ENCODE measurements at places on chromosomes 7 and 10.
A peak's percentile ranks its signal among the peaks of the same experiment; 100 is the strongest.

DNA sequence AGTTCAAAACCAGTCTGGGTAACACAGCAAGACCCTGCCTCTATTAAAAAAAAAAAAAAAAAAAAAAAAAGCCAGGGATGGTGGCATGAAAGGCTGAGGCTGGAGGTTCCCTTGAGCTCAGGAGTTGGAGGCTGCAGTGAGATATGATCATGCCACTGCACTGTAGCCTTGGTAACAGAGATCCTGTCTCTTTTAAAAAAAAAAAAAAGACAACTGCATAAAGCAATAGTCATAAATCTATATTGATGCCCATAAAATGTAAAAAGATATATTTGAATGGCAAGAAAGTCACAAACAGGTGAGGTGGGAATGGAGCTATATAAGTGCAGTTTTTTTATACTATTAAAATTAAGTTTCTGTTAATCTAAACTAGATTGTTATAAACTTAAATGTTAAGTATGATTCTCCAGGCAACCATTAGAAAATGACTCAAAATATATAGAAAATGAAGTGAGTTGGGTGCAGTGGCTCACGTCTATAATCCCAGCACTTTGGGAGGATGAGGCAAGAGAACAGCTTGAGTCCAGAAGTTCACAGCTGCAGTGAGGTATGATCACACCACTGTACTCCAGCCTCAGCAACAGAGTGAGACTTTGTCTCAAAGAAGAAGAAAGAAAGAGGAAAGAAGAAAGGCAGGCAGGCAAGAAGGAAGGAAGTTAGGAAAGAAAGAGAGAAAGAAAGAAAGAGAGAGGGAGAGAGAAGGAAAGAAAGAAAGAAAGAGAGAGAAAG lies 13.4 kb upstream of the HNRNPH3 start:
- DNase-seq = no peak

DNA sequence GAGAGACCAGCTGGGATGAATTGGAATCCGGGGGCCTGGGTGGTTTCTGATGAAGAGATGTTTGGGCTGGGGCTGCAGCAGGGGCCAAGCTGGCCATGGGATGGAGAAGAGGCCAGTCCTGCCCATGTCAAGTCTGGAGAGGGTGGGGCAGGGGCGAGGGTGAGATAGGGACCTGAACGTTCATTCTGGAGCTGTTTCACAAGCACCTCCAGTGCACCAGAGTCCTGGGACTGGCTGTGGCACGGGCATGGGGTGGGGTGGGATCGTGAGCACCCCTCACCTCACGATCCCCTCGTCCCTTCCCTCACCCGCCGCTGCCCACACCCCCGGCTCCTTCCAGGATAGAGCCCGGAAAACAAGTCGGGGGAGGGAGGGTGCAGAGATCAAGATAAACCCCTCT lies 25.8 kb upstream of the PSMG3 start:
- no peak for DNase-seq

- no peak for DNase-seq
Observed at GRCh38 chr7:31044529-31044928, 7.6 kb upstream of the ADCYAP1R1 start.

DNA sequence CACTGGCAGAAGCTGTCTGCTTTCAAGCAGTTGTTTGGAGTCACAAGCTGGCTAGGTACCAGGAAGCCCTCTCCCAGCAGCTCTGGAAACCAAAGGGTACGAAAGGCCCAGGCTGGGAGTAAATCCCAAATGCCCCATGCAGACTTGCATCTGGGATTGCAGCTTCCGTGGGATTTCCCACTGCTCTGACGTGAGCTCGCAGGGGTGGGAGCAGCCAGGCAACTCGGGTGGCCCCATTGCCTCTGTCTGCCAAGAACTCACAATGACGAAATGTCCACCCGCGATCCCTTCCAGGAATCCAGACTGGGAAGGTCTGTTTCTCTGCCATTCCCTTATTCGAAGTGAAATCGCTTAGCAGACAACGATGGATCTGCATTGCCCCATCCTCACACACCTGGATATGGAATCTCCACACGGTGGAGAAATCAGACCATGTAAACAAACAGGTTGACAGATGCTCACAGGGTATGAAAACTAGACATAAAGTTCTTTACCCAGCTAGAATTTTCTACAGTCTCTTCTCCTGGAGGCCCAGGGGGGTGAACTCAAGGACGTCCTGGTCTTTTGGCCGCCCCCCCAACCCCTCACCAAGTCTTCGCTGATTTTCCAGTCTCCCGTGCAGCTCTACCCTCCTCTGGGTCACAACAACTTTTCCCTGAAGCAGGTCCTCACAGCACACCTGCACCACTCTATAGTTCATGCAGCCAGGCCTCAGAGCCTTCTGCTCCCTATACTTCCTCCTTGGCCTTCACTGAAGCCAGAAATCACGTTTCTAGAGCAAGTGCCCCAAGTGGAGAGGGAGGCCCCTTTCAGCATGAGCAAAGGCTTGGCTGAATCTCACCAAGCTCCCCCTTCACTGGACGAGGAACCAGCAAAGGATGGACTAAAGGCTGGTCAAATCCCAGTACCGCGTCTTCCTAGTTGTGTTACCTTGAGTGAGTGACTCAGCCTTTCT lies 20.0 kb downstream of the SH3PXD2A start:
- no peak for DNase-seq

GRCh38 chr10:33201056-33201780 lies 133.2 kb downstream of the NRP1 start:
- no peak for DNase-seq

DNA sequence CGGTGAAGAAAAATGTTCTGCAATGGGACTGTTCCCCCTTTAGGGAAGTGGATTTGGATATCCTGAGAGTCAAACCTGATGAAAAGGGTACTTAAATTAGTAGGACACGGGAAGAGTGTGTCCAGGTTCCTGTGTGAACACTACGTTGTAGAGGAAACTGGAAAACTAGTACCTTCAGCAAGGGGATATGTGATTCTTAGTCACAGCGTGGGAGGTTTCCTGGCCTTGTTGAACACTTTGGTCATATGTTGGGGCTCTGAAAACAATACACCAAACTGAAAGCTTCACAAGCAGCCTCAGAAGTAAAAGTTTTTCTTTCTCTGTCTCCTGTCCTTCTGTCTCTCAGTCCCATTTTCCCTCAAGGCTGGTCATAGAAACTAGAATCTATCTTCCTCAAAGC lies 306.9 kb upstream of the GLI3 start:
- no peak for DNase-seq

DNA sequence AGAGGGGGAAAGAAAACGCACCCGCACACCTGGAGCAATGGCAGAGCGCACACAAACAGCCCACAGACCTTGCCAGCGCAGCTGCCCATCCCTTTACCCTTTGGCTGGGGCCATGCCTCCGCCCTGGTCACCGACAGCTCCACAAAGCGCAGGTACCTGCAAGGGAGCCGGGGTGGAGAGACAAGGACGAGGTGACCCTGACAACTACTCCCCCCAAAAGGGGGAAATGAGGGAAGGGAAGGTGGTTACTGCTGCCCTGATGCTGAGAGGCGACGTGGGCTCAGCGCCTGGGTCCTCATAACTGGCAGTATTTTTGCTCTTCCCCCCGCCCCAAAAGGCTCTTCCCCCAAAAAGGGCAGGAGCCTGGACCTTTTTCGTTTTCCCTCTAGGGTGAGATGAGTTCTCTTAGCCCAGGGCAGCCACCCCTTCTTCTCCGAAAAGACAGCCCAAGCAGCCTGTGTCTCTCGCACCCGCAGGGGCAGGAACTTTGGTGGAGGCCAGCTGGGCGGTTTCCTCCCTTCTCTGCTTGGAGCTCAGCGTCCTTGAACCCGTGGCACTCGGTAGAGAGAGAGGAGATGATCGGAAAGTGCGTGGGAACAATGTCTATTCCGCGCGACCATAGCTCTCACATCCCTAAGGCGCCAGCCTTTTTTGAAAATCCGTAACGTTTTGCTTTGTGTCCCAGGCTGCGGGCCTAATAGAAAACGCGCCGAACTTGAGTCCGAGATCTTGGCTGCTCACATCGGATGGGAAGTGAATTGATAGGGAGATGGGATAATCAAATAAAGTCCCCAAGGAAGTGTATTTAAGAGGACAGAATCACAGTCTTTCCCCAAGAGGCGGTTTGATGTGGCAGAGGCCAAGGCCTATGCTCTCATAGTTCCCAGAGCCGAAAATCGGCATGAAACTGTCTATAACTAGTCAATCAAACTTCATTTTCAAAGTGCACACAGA lies 1.0 kb downstream of the NKX2-3 start:
- no peak for DNase-seq

- no peak for DNase-seq
Observed at GRCh38 chr10:97426776-97427570, 982 bp downstream of the PGAM1 start.

- DNase-seq = no peak
Observed at GRCh38 chr10:9845075-9845474, 1172.6 kb upstream of the CELF2 start.

DNA sequence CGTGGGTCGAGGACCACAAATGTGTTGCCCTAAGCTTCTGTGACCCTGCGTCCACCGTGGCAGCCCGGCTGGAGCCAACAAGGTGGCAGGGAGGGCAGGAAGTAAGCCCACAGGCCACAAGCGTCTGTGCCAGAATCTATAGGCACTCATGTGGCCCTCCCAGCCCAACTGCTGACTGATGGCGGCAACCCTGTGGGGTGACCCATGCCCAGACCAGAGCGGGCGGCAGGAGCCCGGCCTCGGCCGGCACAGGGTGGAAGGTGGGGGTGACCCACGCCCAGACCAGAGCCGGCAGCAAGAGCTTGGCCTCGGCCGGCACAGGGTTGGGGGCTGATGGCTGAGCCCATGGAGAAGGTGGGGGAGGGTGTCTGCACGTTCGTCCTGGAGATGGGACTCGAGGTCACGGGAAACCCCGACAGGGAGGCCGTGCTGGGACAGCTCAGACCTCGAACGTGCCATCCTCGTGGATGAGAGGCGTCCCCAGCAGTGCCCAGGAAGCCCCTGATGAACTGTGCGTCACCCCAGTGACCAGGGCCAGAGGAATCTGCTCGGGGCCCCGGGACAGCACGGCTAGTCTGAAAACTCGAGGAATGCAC lies 181.0 kb downstream of the ELFN1 start:
- DNase-seq = no peak

- DNase-seq = no peak
Observed at GRCh38 chr10:1434202-1434601, 303.1 kb downstream of the ADARB2 start.

DNA sequence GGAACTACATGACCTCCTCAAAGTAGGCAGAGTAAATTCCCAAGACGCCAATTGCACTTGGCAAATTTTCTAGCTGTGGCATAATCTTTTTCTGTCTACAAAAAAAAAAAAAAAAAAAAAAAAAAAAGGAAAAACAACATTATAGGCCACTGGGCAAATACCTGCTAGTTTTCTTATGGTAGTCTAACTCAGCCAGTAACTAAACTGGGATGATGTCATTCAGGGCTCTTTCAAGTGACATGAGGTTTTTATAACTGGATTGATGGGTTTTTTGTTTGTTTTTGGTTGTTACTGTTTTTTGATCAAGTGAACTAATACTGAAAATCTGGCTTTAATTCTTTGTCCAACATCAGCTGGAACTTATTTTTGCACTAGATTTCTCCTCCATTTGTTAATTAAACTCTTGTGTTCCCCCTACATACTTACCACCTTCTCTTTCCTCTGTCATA lies 7.4 kb upstream of the VIM start:
- no peak for DNase-seq

DNA sequence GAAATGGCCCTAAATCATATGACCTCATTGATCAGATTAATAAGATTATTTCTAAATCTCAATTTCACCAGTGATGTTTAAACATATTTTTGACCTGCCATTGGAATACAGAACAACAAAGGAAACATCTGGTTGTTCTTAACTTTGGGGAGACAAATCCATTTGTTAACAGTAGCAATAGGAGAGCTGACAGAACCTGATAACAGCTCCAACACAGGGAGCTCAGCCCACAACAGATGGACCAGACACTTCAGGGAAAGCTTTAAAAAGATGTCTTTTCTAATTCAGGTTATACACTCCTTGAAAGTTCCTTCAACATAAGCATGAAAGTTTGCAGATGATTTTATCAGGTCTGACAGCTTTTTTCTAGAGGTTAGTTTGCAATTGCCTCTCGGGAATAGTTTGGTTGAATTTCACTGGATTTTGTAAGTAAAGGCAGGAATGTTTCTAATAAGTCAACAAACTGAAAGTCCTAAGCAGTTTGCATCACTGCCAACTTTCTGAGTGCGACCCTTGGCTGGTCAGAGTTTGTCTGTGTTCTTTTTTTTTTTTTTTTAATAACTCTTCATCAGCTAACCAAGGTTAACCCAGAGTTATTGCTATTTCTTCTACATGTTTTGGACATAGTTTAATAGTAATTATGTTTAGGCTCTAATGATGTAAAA lies 6.5 kb upstream of the MET start:
- DNase-seq = no peak

DNA sequence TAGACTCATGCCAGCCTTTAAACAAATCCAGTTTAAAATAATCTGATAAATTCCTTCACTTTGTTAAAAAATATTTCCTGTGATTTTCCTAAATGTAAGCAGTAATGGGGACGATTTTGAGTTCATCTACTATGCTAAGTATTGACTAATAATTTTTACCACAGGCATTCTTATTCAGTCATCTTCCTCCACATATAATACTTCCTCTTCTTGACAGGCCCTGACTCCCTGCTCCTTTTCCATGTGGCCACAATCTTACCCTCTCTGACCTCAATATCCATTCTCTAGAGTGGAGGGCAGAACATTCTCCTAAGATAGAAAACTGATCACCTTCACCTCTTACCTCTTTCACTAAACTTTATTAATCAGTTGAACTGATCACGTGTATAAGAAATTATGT lies 7.8 kb downstream of the DNAJC2 start:
- no peak for DNase-seq

DNA sequence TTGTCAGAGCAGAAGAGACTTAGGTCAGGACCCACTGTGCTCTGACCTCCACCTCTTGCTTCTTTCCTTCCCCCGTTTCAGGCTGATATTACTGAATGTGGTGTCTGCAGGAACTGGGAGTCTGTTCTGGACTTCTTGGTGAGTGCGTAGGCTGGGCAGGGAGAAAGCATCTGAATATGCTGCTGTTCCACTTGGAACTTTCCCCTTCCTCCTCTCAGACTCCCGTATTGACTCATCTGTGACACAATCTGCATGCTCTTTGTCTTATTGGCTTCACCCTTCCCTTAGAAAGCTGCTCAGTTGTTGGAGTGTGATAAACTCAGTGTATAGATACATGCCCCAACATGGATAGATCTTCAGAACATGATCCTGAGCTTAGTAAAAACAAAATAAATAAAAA lies 137.6 kb upstream of the HABP2 start:
- DNase-seq = no peak

GRCh38 chr10:15824498-15824897 lies 35.8 kb downstream of the MINDY3 start:
- DNase-seq = no peak

- DNase-seq = no peak
Observed at GRCh38 chr7:157470701-157471131, 133.9 kb downstream of the DNAJB6 start.

- peak; percentile 88 for DNase-seq
Observed at GRCh38 chr10:71840177-71840957, 10.7 kb downstream of the PSAP start.

DNA sequence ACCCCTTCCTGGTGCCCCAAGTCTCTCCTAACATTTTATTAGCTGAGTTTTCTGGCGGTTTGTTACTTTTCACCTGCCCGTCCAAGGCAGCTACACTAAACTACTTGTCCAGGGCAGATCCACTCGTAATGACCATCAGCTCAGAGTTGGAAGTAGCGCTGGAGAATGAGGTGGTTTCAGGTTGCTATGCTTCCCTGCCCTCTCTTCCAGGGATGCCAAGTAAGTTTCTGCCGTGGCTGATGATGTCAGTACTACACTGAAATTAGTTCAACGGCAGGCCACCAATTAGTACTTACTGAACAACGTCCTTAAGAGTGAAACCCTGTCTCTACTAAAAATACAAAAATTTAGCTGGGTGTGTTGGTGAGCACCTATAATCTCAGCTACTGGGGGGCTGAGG lies 55.2 kb downstream of the DIP2C start:
- no peak for DNase-seq

- DNase-seq = no peak
Observed at GRCh38 chr7:134431815-134432214, 27.1 kb downstream of the AKR1B1 start.
